ENCODE measurements at places on chromosomes 6 and 20.

DNA sequence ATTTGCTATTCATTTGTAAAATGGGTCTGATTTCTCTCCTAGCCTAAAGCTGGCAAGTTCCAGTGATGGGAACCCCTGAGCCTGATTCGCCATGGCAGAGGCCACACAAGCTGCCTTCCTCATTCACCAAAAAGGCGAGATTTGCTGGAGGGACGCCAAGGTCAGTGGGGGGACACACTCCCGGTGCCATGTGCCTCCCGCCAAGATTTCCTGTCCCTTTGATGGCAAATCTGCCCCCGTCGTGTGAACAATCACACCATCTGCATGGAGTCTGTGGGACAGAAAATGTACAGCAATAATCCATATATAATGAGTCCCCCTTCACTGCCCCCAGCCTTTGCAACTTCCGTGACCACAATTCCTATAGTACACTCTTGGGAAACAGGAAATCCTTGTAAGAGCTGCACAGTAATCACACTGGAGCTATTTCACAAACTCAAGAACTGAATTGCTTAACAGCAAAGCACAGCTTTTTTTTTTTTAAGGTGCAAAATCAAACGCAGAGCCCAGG, 15.7 kb upstream of the IGF2R start:
- no peak for DNase-seq

- DNase-seq: no peak
Measured at GRCh38 chr6:103313432-103313831, 1546.3 kb downstream of the HACE1 start.

DNA sequence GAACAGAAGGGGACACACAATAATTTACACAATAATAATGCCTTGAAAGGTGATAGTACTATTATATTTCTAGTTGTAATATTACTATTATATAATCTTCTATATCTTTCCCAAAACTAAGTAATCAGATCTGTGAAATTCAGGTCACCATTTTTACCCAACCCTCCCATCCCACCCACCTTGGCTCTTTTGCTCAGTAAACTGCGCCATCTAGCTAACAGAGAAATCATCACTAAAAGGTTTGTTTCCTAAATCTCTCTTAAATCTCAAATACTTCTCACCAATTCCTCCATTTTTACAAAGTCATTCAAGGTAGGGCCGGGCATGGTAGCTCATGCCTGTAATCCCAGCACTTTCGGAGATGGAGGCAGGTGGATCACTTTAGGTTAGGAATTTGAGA, 83.4 kb downstream of the CDK19 start:
- no peak for DNase-seq

DNA sequence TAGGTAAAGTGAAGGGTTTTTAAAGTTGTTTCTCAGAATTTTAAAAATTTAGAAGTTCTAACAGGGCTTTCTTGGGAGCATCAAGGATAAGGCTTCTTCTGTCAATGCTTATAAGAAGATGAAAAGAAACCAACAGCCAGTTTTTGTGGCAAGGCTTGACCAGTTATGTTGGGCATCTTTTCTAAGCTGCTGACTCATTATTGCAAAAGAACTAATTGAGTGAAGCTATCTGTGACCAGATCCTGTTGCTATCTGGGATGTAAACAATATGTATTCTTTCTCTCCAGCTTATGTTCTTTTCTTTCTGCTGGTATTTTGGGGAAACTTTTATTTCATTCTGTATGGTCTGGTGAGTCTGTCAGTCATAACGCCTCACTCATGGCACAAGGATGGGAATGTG, 643.8 kb downstream of the HDGFL1 start:
- no peak for DNase-seq

GRCh38 chr20:12528104-12528503, 480.7 kb upstream of the SPTLC3 start:
- no peak for DNase-seq

- no peak for DNase-seq
Measured at GRCh38 chr6:109852713-109853112, 125.4 kb upstream of the GPR6 start.

DNA sequence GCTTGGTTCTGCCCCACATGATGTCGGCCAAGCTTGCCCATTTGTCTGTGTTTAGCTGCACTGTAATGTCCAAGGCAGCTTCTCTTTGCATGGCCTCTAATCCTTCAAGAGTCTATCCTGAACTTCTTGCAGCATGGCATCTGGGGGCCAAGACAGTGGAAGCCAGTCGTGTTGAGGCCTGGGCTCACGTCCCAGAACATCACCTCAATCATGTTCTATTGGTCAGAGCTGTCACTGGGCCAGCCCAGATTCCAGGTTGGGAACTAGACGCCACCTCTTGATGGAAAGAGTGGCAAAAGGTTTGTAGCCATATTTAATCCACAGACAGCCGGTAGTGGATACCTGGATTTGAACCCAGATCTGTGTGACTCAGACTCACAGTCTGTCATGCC, 25.3 kb downstream of the PPARD start:
- no peak for DNase-seq

DNA sequence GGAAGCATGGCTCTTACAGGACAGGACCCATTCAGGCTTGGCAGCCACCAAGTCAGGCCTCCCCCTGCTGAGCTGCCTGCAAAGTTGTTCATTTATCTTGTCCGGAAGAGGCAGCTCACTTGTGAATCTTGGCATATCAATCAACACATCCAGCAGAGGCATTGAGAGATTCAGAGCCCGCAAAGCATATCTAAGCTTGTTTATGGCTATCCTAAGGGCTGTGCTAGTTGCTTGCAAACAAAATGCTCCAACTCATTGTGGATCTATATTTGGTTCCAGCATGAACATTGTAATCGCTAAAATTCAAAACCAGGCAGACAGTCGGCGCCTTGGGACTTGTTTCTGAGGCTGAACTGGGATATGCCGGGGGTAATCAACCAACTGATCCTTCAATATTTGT, 106.1 kb downstream of the UNC5CL start:
- DNase-seq: no peak

- no peak for DNase-seq
Measured at GRCh38 chr20:44208165-44208564, 2.4 kb downstream of the OSER1 start.

DNA sequence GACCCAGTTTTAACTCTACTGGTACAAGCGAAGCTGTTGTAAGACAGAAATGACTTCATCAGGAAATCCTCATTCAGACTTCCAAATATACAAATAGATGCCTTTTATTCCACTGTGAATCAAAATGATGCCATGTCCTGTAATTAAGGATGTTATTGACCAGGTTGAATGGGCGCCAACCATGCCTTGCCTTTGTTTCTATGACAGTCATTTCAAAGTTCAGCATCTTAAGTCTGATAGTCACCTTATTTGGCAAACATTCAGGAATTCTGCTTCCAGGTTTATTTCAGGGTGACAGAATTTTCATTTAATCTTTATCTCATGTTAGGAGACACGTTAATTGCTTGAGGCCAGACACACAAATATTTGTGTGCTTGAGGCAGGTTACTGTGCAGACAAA, 592.8 kb upstream of the JAG1 start:
- DNase-seq: no peak

DNA sequence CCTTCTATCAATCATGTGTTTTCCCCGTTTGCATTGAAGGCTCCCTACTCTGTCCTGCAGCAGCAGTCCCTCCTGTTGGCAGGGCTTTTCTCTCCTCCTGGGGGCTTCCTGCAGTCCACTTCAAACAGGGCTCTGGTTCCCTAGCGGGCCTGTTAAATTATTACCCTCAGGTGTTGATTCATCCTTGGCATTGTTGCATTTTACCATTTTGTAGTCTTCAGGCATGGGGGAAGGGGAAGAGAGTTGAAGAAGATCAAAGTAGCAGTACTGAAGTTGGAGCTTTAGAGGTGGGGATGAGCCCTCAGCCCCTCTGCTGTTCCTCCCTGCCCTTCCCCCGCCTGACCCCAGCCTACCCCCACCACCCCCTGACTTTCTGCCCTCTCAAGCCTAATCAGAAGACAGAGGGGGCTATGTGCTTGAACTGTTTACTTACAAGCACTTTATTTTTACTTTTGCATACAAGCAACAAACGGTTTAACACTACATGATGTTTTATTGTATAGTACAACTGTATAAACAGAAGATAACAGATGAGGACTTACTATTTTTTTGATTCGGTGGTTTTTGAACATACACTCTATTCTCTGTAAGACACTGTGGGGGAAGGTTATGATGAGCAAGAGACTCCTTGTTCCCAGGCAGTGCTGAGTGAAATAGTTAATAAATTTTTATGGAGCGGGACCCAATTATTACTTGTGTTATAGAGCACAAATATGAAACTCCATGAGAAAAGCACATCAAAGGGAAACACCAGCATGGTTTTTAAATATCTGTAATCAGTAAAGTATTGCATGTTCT, 169.7 kb downstream of the EYA4 start:
- no peak for DNase-seq

- DNase-seq: no peak
Measured at GRCh38 chr20:42419814-42420532, 769.7 kb downstream of the PTPRT start.

GRCh38 chr6:170473301-170473717, 79.8 kb downstream of the PSMB1 start:
- no peak for DNase-seq

- DNase-seq: no peak
Measured at GRCh38 chr20:19745106-19745505, 13.0 kb upstream of the RIN2 start.

- no peak for DNase-seq
Measured at GRCh38 chr6:149515494-149515893, 30.3 kb downstream of the PPIL4 start.

DNA sequence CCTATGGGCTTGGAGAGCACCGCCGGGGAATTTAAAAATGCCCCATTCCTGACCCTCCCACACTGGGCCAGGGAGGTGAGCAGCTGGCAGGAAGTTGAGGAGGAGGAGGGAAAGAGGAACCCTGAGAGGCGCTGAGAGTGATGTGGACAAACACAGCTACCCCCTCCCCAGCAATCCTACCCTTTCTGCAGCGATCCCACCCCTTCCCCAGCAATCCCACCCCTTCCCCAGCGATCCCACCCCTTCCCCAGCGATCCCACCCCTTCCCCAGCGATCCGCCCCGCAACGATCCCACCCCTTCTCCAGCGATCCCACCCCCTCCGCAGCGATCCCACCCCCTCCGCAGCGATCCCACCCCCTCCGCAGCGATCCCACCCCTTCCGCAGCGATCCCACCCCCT, 111.6 kb downstream of the SYCP2 start:
- DNase-seq: no peak

- DNase-seq: no peak
Measured at GRCh38 chr6:127343809-127344659, 625 bp upstream of the ECHDC1 start.
